ENCODE measurements at places on chromosomes 13 and 19.
A peak's percentile ranks its signal among the peaks of the same experiment; 100 is the strongest.

DNA sequence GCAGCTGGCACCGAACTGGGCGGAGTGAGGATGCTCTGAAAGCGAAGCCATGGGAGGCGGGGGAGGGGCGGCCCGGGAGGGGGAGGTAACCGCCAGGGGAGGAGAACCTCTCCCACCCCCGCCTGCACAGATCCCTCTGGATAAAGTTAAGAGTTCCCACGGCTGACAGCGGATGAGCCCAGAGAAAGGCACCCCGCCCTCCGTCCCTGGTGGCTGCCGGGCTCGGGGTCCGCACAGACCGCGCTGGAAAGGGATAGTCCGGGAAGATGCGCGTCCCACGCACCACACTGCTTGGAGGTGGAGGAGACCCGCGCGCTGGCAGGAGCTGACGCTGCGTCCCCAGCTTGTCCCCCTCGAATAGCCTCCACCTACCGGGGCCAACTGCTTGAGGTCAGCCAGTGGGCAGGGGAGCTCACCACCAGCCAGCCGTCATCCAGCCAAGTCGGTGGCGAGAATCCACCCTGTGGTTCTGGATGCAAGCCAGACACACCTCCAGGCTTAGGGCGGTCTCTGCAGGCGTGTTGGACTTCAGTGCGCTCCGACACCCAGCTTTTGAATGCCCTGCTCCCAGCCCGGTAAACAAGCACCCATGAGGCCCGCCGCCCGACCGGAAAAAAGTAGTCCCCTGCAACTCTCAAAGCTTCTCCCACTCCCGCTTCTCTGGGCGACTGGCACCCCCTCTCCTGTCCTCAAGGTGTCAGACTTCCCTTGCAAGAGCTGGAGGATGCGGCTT, at the start of gene TRPC4:
Gene TRPC4 (minus strand): TSS at position 17 of the 733 bp plus-strand sequence. CDS start 86,439 bp downstream, outside the sequence.
- DNase-seq: peak; percentile 69

DNA sequence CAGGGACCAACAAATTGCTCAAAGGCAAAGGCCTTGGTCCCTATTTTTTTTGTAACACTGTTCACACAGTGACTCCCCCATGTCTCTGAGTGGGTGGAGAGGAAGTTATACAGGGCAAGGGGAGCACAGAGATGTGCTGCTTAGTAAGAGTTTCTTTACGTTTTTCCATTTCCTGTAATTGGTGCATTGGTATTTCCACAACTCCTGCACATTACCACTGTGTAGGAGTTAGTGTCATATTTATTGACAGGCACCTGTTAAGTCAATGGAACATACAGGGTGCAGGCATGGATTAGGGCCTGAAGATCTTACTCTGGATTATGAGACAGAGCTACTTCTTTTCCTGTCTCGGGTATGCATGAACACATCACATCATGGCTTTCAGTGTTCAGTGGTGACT, 45.2 kb downstream of the SOX21 start:
- DNase-seq: no peak

DNA sequence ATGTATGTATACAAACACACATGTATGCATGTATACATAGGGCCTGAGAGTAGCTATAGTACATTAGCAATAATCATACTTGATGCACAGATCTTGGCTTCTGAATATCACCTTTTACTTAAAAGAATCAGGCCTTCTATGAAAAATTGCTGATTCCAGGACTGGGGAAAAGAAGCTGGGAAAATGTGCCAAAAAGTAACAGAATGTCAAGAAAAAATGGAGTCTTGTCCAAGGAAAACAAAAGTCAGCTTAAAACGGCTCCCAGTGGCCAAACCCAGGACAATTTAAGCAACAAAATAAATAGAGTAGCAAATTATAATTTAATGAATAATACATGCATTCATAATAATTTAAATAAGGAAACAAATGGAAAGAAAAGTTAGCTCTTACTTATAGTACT, 2104.9 kb downstream of the PCDH9 start:
- DNase-seq: no peak

GRCh38 chr13:47036294-47037008, 139.6 kb upstream of the HTR2A start:
- DNase-seq: no peak

GRCh38 chr13:113598481-113598880, 13.9 kb downstream of the TFDP1 start:
- DNase-seq: no peak

DNA sequence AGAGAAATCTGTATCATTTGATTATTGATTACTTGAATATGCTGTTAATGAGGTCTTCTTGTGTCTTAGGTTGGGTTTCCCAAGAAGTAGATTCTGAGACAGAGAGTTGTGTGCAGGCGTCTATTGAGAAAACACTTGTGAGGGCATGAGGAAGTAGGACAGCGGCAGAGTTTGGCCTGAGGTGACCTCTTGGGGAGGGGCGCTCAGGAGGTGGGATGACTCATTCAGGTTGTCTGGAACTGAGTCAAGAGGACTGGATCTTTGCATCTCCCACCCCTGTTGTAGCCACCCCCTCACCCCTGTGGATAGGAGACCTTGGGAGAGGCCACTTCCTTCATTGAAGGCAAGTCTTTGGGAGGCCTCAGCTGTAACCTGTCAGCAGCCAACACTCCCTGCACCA, 35.2 kb upstream of the WDFY2 start:
- DNase-seq: no peak

GRCh38 chr19:13909430-13909829, 3.4 kb downstream of the CC2D1A start:
- DNase-seq: no peak

Measured in right forelimb (tissue), 1 donor.